Brain microvascular endothelial cell (primary cell): ENCODE measurements at places on chromosomes 5 and 9.

DNA sequence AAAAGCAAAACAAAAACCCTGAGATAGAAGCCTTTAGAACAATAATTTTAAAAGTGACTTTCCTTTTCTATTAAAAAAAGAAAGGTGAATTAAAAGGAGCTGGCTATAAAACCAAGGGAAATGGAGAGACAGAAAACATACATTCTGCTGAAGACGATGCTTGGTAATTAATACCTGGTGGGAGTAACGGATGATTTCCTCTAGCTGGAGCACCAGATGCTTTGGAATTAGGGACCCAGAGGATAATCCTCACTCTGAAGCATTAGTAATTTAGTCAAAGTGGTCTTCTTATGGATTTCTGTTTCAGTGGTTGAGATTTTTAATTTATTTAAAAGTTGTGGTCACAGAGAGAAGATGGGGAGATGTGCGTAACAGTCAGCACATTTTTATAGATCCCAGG is 982.5 kb downstream of the TLE4 start:
- no peak for DNase-seq

- no peak for DNase-seq
Observed at GRCh38 chr9:26231391-26231790, 553.1 kb upstream of the TUSC1 start.

DNA sequence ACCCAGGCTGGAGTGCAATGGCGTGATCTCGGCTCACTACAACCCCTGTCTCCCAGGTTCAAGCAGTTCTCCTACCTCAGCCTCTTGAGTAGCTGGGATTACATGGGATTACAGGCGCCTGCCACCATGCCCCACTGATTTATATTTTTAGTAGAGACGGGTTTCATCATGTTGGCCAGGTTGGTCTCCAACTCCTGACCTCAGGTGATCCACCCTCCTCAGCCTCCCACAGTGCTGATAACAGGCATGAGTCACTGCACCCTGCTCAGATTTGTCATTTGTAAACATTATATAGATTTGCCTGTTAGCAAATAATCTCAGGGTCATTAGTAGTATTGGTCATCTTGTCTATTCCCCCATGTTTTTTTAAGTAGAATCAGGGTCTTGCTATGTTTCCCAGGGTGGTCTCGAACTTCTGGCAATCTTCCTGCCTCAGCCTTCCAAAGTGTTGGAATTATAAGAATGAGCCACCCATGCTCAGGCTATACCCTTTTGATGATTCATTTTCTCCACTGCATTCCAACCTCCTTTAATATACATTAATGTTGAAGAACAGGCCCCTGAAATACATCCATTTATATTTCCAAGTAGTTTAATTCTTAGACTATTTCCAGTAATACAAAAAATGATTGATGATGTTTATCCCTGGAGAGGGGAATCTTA is 17.3 kb downstream of the CENPH start:
- peak; percentile 20 for DNase-seq

- DNase-seq = no peak
Observed at GRCh38 chr5:1163879-1164278, 37.5 kb upstream of the SLC6A19 start.

DNA sequence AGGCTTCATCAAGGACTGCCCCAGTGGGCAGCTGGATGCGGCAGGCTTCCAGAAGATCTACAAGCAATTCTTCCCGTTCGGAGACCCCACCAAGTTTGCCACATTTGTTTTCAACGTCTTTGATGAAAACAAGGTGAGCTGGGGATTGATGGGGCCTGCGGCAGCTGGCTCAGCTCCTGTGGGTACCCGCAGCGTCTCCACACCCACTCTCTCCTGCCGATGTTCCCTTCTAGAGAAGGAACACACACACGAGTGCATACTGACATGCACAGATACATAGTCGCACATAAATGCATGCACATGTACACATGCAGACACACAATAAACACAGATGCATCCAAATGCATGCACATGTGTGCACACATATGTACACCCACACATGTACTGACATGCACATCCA is 45.6 kb downstream of the NCS1 start:
- no peak for DNase-seq

DNA sequence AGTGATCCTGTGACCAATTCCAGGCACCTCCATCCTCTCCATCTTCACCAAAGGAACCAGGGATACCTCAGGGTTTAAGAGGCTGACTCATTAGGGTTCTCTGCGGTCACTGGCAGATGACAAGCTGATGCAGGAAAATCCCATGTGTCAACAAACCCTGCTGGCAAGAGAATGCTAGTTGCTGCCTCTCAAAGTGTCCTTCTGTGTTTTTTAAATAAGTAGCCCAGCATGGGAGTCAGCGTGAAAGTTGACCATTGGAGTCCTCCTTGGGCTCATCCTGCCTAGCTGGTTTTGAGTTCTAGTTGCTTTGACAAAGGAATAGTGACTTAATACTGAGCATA is 200.2 kb downstream of the SLIT3 start:
- DNase-seq = peak; percentile 74

DNA sequence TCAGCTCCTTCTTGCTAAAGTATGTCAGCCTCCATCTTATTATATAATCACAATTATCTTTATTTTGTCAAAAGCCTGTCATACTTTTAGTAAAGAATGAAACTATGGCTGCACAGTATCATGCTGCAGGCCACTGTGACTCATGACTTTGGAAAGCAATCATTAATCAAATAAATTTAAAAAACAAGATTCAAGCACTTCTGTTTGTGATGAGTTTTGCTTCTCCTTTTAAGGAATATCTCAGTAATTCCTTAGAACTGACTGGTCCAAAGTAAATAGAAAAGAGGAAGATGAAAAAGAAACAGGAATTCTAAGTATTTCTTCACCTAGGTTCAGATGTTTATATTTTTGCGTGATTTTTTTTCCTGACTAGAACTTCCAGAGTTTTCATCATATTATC is 83.1 kb downstream of the EDIL3 start:
- DNase-seq = no peak

- no peak for DNase-seq
Observed at GRCh38 chr5:132480042-132480441, 10.5 kb downstream of the IRF1 start.

- no peak for DNase-seq
Observed at GRCh38 chr9:72996114-72996513, 43.3 kb upstream of the ALDH1A1 start.

GRCh38 chr9:114034196-114034595 is 43.9 kb downstream of the AMBP start:
- no peak for DNase-seq

DNA sequence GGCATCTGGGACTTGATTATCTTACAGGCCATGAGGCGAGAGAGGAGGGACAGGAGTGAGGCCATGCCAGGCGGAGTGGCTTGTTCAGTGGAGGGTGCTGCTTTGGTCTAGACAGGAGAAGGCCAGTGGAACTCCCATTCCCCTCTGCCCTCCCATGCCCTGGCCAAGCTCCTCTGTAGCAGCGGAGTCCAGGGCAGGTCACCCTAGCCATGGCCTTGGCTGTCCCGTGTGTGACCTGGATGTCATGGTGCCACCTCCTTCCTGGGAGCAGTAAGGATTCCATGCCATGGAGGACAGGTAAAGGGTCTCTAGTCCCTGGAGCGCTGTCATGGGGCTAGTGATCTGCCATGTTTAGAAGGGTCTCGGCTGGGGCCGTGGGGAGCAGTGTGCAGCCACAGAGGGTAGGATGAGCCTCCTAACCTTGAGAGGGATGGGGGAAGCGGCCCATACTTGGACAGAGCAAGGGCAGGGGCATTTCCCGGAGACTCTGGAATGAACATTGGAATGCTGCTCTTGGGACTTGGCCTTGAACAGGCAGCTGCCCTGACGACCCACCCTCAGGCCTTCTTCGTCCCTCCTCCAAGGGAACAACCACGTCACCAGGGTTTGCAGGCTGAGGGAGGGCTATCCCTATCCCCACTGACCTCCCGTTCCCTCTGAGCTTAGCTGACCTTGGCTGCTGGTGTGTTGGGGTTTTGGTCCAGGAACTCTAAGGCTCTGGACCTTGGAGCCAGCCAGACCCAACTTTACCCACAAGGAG is 100.4 kb downstream of the DAB2IP start:
- DNase-seq = no peak

- peak; percentile 24 for DNase-seq
Observed at GRCh38 chr5:103785569-103785968, 223.0 kb upstream of the NUDT12 start.

GRCh38 chr5:86617309-86617755 is 409 bp upstream of the COX7C start:
- DNase-seq = no peak

- no peak for DNase-seq
Observed at GRCh38 chr9:137875354-137875753, 2.2 kb upstream of the CACNA1B start.

DNA sequence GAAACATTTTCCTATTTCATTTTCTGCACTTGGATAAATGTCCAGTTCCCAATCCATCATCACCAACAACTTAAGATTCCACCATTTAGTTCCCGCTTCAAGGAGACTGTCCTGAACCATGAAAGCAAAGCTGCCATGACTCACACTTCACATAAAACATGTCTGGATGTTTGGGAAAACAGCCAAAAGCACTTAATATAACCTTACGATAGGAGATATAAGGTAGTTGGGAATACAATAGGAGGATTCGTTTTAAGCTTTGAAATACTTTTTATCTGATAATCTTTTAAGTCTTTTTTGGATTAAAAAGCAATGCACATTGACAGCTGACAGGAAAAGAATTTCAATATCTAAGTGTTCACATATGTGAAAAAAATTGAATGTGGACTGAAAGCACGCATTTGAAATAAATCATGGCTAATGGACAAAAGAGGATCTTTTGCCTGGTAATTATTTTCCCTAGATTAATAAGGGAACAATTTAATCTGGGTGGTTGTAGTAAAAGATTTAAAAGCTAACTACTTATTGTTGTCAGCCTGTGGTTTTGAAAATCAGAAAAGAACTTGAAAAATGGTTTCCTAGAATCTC is 17.3 kb upstream of the TGFBI start:
- peak; percentile 62 for DNase-seq

DNA sequence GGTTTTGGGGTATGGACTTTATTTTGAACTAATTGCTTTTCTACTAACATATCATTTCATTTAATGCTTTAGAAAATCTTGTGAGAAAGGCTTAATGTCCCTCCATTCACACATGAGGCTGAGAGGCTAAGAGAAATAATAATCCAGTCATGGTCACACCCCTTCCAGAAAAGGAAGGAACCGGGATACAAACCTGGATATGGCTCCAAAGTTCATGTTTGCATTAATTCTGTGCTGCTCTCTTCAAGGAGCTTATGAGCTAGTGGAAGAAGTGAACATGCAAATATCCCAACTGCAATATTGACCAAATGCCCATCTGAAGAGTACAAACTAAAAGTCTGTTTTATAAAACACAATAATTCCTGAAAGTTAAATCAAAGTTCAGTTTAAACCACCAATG is 732.1 kb upstream of the RIOK2 start:
- DNase-seq = no peak
